ENCODE measurements at places on chromosomes 13 and 19. TPM values are rescaled to one million over a fixed set of nuclear protein-coding genes. Genes with fewer than 3 reads are reported as not detected.

The CAPNS1 gene
- 206 TPM for total RNA-seq

The IGSF23 gene
- not detected for total RNA-seq

The SIGLEC8 gene
- total RNA-seq: not detected

The FGF21 gene
- not detected for total RNA-seq

The ZNF112 gene
- 1.5 TPM for total RNA-seq

The HTR2A gene
- total RNA-seq: not detected

The KLK6 gene
- total RNA-seq: 2.2 TPM

The SYCN gene
- total RNA-seq: not detected

The MAP4K1 gene
- total RNA-seq: not detected

The KLF2 gene
- 1.1 TPM for total RNA-seq

The ZNF428 gene
- 21.7 TPM for total RNA-seq

The RFPL4A gene
- not detected for total RNA-seq

The LRRC8E gene
- total RNA-seq: 9.0 TPM

The SHISA2 gene
- 1.1 TPM for total RNA-seq

The TEKTIP1 gene
- total RNA-seq: not detected

The ELAVL1 gene
- 49.2 TPM for total RNA-seq

Measured in airway epithelial cell (primary cell).